ENCODE measurements at places on chromosomes 7 and 10. TPM values are rescaled to one million over a fixed set of nuclear protein-coding genes. Genes with fewer than 3 reads are reported as not detected.

- no peak for DNase-seq
Observed at GRCh38 chr7:81672872-81673271, 97.0 kb downstream of the HGF start.

The KLHDC10 gene
- 22.5 TPM for total RNA-seq

- no peak for DNase-seq
Observed at GRCh38 chr7:50768485-50769474, 13.9 kb downstream of the GRB10 start.

The ANXA8L1 gene
- total RNA-seq = 0.68 TPM

GRCh38 chr10:58546722-58547445, 34.2 kb downstream of the BICC1 start:
- no peak for DNase-seq

GRCh38 chr10:91007655-91008054, 86.8 kb upstream of the ANKRD1 start:
- DNase-seq = no peak

DNA sequence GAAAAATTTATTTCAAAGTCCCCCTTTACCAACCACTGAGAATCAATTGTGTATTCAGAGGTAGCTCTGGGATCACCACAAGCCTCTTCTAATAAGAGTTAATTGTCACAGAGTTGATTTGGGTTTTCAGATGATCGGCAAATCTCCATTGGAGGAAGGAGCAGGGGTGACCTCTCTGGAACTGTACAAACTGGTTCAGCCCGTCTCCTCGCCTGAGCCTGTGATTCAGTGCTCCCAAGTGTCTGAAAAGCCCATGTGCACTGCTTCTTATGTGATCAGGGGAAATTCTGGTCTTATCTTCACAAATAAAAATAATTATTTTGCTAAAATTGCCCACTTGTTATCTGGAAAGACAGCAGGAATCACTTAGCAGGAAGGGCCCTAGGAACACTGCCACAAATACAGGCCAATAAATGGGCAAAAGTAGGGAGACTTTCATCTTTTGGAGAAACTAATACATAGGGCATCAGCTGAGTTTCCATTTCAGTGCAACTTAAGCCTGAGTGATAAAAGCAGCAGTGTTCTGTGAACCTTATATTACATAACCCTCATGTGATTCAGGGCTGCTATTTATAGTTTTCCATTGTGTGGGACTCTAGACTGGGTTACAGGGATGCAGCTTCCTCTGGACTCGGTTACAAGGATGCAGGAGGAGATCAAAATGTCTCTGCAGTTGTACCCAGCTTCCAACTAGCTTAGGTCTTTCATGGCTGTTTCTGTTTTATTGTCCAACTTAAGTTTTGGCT, 32.3 kb downstream of the CDK1 start:
- DNase-seq = no peak

The THSD7A gene
- total RNA-seq = 5.0 TPM

The LEP gene
- total RNA-seq = 0.16 TPM

The HOXA4 gene
- total RNA-seq = 2.6 TPM

The C10orf62 gene
- total RNA-seq = not detected

The GIMAP6 gene
- total RNA-seq = 23.5 TPM

- DNase-seq = peak; percentile 78
Observed at GRCh38 chr7:12729112-12729511, 41.7 kb downstream of the ARL4A start.

The TMEM178B gene
- 0.16 TPM for total RNA-seq

DNA sequence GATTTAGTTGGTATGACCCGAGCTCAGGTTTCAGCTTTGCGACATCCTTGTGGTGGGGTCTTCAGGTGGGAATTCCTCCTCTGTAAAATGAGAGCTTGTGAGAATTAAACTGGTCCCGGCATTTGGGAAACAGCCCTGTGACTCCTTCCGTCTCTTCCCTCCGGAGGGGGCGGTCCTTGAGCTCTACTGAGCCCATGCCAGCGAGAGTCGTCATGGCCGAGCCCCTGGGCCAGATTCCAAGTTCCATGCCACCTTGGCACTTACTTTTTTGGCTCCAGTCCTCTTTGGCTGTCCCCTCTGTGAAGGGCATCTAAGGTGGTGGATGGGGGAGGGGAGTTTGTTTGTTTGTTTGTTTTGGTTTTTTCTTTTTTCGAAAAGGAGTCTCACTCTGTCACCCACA, 47.6 kb downstream of the GTF2IRD1 start:
- peak; percentile 87 for DNase-seq

DNA sequence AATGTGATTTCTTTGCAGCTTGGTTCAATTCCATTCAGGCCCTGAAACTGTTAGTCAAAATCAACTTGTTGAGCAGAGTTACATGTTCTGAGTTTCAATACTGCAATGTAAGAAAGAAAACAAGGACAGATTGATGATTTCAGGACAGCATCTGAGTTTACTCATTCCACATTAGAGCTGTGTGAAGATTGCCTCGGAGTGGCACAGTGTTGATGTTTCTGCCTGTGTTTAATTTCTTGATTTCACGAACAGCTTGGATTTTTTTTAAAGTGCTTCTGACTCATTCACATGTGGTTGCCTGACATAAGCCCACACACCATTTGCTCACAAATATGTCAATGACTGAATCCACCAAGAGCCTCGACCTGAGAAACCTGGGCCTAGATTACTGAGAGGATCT, 101.2 kb upstream of the PARD3 start:
- DNase-seq = no peak

DNA sequence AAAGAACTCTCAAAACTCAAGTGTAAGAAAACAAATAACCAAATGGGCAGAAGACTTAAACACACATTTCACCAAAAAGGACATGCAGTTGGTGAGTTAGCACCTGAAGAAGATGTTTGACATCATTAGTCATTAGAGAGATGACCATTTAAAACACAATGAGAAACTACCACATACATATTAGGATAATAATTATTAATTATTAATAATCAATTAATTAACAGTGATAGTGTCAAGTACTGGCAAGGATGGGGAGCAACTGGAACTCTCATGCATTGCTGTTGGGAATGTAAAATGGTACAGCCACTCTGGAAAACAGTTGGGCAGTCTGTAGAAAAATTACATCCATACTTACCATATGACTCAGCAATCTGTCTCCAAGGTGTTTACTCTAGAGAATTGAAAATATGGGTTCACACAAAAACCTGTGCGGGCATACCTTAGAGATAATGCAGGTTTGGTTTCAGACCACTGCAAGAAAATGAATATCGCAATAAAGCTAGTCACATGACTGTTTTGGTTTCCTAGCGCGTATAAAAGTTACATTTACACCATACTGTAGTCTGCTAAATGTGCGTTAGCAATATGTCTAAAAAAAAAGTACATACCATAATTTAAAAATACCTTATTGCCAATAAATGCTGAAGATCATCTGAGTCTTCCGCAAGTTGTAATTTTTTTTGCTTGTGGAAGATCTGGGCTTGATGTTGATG, 30.3 kb downstream of the ARID5B start:
- no peak for DNase-seq

- DNase-seq = no peak
Observed at GRCh38 chr7:40057292-40057691, 77.1 kb downstream of the MPLKIP start.

The TAF6 gene
- 56.6 TPM for total RNA-seq

The CDNF gene
- 1.5 TPM for total RNA-seq

The DCLRE1C gene
- total RNA-seq = 9.7 TPM

The FKBP6 gene
- not detected for total RNA-seq

DNA sequence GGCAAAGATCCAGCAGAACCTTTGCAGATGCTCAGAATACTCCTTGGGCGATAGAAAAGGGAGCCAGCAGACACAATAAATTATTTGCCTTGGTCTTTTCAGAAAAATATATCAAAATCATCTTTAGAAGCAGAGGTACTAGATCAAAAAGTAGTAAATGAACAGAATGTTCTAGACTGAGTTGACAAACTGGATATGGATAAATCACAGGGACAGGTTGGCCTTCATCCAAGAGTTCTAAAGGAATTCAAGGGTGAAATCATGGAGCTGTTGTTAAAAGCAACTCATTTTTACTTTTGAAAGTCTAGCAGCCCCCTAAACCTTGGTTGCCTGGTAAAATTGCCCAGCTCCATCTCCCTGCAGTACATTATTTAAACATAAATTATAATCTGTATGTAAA, 99.1 kb downstream of the PLCE1 start:
- no peak for DNase-seq

GRCh38 chr10:100413173-100413572, 49.6 kb upstream of the WNT8B start:
- DNase-seq = no peak

The FFAR4 gene
- 0.36 TPM for total RNA-seq

DNA sequence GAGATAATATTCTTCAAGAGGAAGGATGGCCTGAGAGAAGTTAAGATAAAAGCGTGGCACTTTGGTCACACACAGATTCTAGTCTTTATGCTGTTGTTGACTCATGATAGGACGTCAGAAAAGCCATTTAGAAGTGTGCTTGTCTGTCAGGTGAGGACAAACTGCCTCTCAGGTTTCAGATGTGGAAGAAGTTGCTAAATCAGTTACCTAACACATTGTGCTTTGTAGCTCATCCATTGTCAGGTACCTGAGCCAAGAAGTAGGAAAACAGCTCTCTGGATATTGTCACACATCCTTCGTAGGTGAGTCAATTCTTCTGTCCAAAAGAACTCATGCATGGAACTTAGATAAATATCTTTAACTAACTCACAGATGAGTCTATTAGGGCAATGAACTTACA, 49.5 kb upstream of the PHYHIPL start:
- no peak for DNase-seq
